Activated T-cell treated with anti-CD3 and anti-CD28 coated beads, Interleukin-2, amount 50 U/mL, for 72 hours (primary cell): ENCODE measurements at places on chromosomes 11 and 22.

- DNase-seq, result no peak
Measured at GRCh38 chr11:1655168-1656060, 25.8 kb downstream of the KRTAP5-5 start.

GRCh38 chr11:57763568-57763967 lies 2.0 kb downstream of the CTNND1 start:
- no peak for DNase-seq

DNA sequence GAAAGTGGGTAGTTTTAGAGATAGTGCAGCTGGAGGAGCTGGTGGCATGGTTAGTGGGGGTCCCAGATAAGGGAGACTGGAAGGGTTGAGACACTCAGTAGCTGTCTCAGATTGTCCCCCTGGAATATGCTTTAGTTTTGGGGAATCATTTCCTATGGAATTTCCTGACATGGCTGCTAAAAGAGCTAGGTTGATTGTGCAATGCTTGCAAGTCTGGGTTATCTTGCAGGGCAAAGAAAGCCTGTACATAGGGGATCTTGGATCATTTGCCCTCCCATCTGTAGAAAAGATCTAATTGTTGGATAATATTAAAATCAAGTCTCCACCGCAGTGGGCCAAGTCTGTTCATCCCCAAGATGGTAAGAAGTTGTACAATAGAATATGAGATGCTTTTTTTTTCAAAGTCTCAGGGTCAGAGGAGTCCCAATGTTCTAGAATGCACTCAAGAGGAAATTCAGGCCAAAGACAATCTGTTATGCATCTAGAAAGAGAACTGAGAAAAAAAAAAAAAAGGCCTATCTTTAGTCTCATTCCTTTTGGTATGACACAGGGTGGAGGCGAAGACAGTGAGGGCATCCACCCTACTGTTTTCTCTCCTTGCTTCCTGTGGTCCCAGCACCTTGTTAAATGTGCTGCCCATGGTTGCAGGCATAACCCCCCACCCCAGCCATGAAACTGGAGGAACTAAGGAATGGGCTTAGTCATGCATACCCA lies 20.2 kb downstream of the MS4A6E start:
- no peak for DNase-seq

DNA sequence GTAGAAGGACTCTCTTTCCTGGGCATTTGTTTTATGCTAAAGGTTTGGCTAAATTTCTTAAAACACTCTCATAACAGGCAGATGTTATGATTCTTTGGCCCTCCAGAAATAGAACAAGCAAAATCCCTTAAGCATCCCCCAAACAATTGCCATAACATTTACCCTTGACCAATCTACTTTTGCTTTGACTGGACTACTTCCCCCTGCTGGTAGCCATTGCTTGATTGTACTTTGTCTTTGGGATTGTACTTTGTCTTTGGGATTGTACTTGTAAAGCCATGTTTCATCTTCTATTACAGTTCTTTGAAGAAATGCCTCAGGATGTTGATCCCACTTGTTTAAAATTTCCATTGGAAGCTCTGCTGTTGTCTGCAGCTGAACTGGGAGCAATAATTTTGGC lies 53.3 kb upstream of the GLYAT start:
- no peak for DNase-seq

DNA sequence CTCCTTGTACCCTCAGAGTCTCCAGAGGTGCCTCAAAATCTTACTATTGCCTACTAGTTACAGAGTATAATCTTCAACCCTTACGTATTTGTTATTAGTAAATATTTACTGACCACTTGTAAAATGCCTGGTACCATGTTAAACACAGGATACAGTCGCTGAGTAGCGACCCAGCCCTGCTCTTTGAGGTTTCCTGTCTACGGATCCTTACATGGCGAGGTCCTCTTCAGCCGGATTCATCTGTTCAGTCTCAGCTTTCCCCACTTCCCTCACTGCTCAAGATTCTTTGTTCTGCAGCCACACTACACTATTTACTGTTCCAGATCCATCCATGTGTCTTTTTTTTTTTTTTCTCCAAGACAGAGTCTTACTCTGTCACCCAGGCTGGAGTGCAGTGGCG lies 13.2 kb upstream of the TTC36 start:
- no peak for DNase-seq

DNA sequence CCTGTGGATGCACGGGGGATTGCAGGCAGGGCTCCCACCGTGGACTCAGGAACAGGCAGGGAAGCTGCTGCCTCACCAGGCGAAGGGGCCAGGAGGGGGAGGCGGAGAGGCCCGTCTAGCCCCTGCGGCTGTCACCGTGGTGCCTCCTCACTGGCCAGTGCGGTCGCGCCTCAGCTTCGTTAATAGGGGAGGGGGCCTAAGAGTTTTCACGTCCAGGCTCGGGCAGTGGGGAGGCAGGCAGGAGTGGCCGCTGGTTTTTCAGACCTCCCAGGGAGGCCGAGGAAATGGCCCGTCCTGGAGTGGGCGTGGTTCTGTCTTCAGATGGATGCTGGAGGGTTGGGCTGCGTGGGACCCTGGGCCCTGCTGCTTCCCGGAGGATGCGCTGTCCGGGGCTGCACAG lies 91.1 kb upstream of the B3GAT1 start:
- DNase-seq, result no peak

GRCh38 chr22:41979423-41980250 lies 10.4 kb downstream of the SEPTIN3 start:
- DNase-seq, result no peak

DNA sequence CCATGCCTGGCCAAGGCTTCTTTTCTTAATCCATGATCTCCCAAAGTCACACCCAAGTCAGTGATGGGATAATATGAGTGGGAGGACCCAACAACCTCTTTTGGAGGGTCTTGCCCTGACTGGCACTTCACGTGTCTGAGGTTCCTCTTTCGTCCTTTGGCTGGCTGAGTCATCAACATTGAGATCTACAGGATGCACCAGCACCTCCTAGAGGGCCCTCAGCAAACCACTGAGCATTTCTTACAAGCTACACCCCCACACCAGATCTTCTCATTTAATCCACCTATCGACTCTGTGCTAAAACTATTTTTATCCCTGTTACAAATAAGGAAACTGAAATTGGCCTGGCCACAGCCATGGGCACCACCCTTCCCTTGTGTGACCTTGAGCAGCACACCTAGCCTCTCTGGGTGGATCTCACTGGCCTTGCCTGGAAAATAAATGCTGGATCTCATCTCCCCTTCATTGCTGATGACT lies 63.4 kb downstream of the FLI1 start:
- DNase-seq, result peak; percentile 77

- peak; percentile 51 for DNase-seq
Measured at GRCh38 chr11:33040033-33040861, 875 bp downstream of the TCP11L1 start.

DNA sequence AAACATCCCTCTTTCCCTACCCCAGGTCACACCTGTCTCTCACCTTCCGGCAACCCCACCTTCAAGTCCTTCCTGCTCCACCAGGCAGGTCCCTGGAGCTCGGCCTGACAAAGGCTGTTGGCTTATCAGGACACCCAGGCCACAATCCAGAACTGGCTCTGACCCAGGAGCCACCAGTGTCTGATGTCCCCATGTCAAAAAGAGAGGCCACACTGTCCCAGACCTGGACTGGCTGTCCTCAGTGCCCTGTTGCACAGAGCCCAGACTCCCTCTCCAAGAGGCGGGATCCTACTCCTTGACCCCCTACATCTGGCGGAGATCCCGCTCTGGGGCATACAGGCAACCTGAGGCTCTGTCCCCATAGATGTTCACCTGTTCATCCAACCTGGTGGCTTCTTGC lies 116.0 kb downstream of the MN1 start:
- DNase-seq, result no peak

DNA sequence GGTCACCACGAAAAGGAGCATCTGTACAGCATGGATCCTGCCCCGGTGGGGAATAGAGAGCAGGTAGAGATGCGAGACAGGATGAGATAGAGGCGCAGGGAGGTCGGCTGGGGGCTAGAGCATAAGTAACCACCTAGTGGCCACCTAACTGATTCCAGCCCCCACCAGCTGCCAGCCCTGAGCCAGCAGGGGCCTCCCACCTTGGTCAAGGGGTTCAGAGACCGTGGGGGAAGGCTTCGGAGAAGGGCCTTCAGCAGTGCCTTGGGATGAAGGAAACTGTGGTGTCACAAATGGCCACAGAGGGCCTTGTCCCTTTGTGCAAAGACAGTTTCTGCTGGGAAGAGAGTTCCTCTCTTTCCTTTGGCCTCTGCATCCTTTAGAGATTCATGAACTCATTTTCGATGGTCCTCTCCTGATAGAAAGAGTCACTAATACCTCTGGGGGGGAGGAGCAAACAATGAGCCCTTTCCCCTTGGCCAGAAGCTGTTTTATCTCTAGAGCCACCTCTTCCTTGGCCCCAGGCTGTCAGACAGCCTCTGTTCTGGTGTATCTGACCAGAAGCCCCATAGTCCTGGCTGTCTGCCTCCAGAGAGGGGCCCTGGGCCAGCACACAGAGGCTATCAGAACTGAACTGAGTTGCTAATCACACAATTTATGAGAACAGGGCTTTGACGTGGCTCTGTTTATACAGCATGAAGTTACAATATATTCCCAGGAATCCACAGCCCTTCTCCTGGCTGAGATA lies 146.0 kb downstream of the PARVA start:
- no peak for DNase-seq

GRCh38 chr11:84780689-84781293 lies 846.4 kb downstream of the DLG2 start:
- DNase-seq, result no peak

- no peak for DNase-seq
Measured at GRCh38 chr11:65089621-65090020, 5.6 kb downstream of the ZFPL1 start.

GRCh38 chr22:41003066-41003465 lies 51.9 kb downstream of the RBX1 start:
- DNase-seq, result no peak

- no peak for DNase-seq
Measured at GRCh38 chr11:66739983-66740382, 11.0 kb upstream of the SPTBN2 start.

- DNase-seq, result no peak
Measured at GRCh38 chr11:117492578-117493251, 165.1 kb downstream of the CEP164 start.

DNA sequence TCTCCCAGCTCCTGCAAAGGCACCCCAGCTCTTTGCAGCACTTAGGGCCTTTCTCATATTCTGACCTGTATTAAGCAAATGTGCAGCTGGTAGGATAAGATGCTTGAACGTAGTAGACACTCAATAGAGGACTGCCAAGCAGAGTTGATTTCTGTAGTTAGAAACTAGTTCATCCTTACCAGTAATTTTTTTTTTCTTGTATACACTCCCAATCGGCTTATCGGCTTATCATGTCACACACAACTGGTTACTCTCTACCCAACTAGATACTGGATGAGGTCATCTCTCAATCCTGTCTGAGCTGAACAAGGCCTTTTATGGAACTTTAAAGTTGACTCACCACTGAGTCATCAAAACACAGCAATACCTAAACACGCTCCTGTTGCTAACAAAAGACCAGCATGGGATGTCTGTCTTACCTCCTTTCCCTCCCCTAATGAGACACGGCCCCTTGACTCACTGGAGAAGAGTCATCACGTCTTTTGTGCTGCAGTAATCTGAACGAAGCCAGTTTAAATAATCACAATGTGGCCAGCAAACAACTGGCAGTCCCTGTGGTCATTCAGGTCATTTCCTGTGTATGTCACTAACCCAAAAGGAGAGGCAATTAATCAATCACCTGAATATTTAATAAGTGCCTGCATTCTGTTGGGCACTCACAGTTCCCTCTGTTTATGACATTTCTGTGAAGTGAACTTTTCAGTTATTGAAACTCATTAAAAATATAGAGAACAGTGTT lies 7.5 kb upstream of the WEE1 start:
- peak; percentile 83 for DNase-seq

- no peak for DNase-seq
Measured at GRCh38 chr11:24805671-24806070, 308.8 kb downstream of the LUZP2 start.

GRCh38 chr11:113705871-113706655 lies at the start of gene TMPRSS5:
Gene TMPRSS5, minus strand, starts transcription at chr11:113706308. Its CDS starts 84 bp downstream, at chr11:113706224.
- DNase-seq, result no peak

GRCh38 chr11:70409871-70410270 lies 11.5 kb downstream of the CTTN start:
- DNase-seq, result no peak
